ENCODE measurements at places on chromosomes 7 and 10.
A peak's percentile ranks its signal among the peaks of the same experiment; 100 is the strongest.

DNA sequence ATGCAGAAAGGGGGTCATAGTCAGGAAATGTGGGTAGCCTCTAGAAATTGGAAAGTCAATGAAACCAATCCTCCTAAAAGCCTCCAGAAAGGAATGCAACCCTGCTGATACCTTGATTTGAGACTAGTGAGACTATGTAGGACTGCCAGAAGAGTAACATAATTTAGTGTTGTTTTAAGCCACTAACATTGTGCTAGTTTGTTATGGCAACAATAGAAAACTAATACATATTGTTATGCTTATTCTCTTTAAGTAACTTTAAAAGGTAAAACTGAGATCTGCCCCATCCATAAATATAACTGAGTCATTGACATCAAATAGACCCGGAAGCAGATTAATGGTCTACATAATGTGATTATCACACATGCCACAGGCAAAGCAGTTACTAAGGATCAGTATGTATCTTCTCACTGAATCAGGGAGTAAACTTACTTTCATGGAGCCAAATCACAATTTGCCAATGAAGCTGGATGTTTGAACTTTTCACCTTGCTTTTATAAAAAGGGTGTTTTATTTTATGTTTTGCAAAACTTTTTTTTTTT, 146.4 kb upstream of the TMEM106B start:
- DNase-seq, result no peak

DNA sequence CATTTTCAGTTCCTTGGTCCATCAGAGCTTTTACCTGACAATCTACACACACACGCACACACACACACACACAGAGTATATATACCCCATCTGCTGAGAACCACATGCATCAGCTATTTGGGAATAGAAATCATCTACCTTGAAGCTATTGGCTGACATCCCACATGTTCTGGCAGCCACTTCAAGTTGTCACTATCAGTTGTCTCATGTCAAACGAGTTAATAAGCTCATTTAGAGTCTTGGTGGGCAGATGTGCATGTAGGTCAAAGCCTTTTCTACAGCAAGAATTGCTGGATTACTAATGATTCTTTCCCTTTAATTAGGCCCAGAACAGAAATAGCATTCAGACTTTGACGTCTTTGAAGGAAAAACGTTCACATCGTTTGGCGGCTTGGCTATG, 36.8 kb downstream of the COL28A1 start:
- peak; percentile 9 for DNase-seq

DNA sequence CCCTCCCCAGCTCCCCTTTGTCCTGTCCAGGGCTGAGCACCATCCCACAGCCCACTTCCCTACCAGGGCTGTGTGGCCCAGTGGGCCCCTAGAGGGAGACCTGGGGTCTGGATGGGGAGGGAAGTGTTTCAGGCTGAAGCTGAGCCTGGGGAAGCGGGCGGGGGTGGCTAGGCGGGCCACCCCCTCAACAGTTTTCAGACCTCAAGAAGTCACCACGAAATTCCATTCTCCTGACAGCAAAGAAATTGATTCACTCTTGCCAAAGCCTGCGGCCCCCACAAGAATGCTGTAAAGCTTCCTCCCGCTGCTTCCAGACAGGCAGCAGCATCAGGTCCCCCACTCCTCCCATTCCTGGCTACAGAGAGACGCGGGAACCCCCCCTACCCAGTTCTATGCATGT, 2.5 kb upstream of the LFNG start:
- no peak for DNase-seq

DNA sequence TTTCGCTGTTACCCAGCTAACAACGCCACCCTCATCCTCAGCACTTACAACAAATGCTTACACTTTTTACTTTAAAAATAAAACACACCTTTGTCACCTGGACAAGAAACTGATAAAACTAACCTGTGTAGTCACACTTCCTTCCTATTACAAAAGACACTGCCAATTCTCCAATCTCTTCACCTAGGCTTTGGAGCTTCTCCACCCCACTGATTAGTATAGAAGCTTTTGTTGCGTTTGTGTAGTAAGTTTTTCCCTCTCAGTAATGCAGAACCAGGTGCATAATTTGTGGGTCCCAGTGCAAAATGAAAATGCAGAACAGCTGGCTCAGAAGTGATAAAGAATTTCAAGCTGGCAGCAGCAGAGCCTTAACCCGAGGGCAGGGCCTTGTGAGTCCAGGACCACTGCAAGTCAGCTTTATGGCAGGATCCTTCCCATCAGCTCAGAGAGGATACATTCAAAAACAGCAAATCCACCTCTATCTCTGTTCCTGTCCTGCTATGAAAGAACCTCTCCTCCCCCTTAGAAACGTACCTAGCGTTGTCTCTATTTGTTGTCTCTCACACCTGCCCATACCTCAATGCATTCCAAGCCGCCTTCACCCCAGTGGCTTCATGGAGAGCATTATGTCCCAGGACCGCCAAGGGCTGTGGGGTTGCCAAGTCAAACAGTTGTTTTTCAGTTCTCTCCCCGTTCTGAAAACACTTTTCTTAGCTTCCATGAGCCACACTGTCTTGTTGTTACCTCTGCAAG, 40.3 kb upstream of the EGFR start:
- DNase-seq, result no peak

- DNase-seq, result no peak
Observed at GRCh38 chr7:27912751-27913150, 172.8 kb downstream of the TAX1BP1 start.

DNA sequence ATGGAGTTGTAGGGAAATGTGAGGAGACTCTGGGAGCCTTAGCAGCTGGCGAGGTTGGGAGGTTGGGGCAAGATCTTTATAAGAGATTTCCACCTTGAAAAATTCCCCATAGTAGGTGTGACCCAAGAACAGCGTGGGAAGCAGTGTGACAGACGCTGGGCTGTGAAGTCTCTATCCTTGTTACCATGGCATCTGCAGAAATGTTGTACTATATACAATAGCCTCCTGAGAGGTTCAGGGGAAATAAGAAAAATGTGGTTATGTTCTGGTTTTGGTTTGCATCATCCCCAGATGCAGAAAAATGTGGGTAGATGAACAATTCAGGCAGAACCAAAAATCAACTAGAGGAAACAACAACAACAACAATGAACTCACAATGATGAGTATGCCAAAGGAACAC, 498.6 kb downstream of the SH2D4B start:
- no peak for DNase-seq

DNA sequence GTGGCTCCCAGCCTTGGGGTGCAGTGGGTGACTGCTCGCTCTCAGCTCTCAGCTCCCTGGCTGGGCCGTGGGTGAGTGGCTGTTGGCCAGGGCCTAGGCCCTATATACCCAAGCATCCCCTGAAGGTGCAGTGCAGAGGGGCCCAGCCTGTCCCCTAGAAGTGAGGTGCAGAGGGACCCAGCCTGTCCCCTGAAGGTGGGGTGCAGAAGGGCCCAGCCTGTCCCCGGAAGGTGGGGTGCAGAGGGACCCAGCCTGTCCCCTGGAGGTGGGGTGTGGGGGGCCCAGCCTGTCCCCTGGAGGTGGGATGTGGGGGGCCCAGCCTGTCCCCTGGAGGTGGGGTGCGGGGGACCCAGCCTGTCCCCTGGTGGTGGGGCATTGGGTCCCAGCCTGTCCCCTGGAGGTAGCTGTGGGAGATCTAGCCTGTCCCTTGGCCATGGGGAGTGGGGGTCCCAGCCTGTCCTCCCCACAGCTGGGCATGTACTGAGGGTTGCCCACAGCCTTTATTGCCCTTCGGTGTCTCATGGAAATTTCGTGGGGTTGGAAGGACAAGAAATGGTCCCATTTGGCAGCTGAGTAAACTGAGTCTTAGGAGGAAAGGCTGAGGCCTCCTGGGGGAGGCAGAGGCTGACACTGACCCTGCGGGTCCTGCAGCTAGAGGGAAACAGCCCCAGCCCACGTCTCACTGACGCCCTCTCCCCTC, 17.5 kb upstream of the LFNG start:
- no peak for DNase-seq

GRCh38 chr7:123305840-123306375, 106.1 kb upstream of the SLC13A1 start:
- no peak for DNase-seq

GRCh38 chr7:815284-816216, 16.7 kb upstream of the SUN1 start:
- peak; percentile 79 for DNase-seq

- no peak for DNase-seq
Observed at GRCh38 chr7:51927738-51928137, 611.1 kb upstream of the COBL start.

DNA sequence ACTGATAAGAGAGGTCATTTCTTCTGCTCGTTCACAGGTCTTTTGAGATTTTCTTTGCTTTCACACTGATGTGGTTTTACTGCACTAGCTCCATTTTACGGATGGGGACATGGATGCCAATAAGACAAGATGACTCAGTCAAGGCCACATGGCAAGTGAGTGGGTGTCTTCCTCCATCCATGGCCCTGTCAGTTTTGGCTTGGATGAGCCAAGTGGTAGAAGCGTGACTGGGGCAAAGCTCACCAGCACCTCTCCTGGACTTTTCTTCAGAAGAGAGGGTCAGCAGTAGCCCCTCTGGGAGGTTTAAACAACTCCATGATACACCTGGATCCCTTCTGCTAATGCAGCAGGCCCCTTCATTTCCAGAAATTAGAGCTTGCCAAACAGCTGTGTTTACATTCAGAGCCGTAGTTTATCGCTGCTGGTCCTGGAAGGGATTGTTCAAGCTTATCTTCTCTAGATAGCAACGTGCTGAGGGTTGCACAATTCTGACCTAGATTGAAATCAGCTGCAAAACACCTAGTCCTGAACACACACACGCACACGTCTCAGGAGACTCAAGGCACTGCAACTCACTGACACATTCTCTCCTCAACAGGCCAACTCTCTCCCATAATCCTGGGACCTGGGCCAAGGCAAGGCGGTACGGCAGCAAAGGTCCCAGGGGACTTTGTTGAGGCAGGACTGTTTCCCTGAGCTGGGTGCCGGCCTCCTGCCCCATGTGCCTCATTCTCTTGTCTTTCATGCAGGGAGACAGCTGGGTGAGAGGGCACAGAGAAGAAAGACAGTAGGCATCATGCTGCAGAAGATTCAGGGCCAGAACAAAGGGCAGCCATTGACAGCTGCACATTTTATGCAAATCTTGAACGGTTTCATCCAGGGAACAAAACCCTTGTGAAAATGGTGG, 14.2 kb upstream of the PDCD4 start:
- DNase-seq, result peak; percentile 56

DNA sequence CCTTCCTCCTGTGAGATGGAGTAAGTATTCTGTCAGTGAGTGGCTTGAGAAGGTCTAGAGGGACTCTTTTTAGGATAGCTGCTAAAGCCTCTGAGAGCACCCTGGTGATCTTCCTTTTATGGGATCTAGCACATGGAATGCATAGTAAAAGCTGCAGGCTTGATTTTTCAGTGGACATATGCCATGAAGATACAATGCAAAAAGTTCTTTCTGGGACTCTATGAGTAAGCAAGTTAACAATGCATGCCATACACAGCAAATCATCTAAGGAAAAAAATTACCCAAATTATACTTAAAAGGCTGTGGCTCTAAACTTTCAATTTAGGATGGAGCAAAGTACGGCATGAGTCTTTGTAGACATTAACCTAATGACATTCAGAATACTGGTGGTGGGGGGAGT, 154.5 kb downstream of the SGMS1 start:
- no peak for DNase-seq

DNA sequence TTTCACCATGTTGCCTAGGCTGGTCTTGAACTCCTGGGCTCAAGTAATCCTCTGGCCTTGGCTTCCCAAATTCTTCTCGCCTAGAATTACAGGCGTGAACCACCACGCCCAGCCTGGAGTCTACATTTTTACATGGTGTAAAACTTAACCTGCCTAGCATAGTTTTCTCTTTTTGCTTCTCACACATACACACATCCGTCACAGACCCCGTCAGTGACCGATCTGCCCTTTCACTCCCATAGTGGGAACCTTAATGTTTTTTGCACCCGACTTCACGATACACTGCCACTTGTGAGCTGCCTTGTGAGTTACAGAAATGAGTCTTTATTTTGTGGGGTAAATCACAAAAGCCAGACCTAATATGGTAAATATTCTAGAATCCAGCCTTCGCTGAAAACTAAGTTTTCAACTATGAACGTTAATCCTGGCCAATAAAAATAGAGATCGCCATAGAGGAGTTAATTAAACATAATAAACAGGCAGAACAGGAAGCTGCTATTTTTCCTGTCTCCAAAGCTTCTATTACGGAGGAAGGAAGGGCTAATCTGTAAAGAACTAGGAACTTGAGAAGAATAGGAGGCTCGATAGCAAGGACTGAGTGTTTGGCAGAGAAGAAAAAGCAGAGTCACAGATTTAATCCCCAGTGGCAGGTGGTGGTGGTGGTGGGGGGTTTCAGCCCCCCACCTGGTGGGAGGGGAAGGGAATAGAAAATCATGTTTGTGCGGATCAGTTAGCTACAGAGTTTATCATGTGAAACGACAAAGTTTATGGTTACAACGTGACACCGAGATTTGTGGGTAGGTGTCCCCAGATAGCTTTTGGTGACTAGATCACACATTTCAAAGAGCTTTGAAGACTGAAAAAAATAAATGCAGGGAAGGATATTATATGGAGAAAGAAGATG, 14.7 kb upstream of the FAM171A1 start:
- DNase-seq, result no peak

DNA sequence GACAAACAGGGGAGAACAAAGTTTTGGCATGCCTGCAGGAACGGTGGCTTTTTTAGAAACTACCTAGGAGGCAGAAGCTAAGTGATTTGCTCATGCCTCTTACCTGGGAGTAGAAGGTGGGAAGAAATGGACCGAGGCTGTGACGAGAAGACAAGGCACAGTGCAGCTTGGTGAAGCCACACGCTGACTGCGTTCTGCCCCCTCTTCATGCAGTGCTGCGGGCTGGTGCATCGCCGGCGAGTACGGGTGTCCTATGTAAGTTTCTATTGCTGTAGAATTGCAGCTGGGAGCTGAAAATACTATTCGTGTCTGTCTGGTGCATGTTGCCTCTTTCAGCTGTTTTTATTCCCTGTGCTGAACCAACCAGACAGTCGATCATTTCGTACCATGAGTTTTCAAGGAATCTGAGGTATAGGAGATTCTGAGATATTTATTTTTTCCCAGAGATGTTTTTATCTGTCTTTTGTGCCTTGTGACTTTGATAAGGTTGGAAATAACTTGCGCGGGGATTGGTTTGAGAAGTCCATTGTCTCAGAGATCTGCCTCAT, 120.9 kb downstream of the CACNB2 start:
- no peak for DNase-seq

DNA sequence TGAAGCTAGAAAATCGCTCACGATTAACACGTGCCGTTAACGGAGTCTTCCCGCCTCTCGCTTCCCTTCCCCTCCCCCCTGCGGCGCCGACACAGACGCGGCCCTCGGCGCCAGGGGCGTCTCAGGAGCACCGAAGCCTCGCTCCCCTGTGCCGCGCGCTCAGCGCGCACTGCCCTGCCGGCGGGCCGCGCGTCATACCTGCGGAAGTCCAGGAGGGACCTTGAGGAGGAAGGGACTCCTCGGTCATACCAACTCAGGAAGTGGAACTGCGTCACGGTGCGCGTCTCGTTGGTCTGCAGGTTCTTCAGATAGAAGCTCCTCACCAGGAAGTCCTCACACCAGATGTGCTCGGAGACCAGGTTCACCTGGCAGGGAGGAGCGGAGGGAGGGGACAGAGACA, 239.6 kb downstream of the DNAJB6 start:
- DNase-seq, result no peak

DNA sequence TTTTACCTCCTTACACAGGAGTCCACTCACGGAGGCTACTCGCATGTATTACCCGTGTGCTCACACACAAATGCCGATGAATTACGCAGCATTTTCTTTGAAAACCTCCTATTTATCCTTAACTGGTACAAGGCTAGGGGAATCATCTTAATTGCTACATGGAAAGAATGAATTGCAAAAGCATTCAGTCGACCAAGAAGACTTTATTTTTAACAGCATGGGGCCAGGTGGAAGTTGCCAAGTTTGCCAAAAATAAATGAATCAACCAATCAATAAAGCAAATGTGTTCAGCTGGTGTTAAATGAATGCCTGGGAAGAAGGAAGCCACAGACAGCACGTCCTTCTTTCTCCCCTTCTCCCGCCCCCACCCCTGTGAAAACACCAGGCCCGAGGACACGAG, 55.8 kb downstream of the CTBP2 start:
- DNase-seq, result no peak

Measured in SHP77 (cell line).